ENCODE measurements at places on chromosomes 1 and 21.

- DNase-seq: no peak
These were observed 8.7 kb upstream of the CLDN19 start for GRCh38 chr1:42748461-42749410.

DNA sequence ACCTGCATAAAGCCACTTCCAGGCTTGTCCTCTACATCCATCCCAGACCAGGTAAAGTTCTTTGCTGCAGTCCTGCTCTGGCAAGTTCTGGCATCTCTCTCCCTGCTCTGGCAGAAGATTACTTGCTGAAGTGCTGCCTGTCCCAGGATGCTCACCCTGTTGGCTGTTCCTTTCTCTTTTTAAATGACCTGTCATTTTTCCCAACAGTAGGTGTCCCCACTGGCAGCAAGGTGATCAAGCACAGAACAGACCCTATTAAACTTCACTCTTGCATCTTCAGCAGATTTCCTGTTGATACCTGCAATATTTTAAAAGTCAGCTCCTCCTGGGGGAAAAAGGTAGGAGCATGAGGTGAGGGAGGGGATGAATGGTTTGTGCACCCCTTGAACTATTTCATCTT is 332.6 kb downstream of the PBX1 start:
- DNase-seq: no peak

DNA sequence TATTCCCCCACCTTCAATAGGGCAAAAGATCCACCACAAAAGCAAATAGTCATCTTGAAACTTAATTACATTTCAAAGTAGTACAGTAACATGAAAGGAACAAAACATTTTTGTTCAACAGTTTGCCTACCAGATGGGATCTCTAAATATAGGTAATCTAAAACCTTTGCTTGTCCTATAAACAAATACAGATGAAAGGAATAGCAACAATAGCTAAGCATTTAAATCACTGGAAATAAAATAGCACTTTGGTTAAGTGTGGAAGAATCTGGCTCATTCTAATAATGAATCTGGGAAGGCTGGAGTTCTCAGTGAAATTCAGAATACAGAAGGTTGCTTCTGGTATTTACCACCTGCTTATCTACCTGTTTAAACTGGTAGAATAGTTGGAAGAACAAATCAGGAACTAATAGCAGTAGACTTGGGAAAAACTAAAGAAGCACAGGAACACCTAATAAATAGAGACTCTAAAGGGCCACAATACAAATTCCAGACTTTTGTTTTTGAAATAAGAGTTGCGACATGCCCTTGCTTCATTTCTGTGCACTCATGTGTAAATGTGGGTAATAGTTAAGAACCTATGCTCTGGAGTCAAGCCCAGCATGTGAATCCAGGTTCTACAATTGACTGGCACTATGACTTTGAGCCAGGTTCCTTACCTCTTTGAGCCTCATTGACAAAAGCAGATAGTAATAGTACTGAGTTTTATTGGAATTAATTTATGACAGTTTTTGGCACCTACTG is 2.3 kb upstream of the LYPLAL1 start:
- no peak for DNase-seq

- no peak for DNase-seq
These were observed 228.3 kb downstream of the KAZN start for GRCh38 chr1:14826731-14827326.

Data from ovary (tissue), 10 donors.